ENCODE measurements at places on chromosomes 16 and 17.

- DNase-seq = no peak
Observed at GRCh38 chr16:49876716-49877129, 20.8 kb upstream of the ZNF423 start.

GRCh38 chr16:16012144-16012543 is 62.7 kb downstream of the ABCC1 start:
- DNase-seq = no peak

DNA sequence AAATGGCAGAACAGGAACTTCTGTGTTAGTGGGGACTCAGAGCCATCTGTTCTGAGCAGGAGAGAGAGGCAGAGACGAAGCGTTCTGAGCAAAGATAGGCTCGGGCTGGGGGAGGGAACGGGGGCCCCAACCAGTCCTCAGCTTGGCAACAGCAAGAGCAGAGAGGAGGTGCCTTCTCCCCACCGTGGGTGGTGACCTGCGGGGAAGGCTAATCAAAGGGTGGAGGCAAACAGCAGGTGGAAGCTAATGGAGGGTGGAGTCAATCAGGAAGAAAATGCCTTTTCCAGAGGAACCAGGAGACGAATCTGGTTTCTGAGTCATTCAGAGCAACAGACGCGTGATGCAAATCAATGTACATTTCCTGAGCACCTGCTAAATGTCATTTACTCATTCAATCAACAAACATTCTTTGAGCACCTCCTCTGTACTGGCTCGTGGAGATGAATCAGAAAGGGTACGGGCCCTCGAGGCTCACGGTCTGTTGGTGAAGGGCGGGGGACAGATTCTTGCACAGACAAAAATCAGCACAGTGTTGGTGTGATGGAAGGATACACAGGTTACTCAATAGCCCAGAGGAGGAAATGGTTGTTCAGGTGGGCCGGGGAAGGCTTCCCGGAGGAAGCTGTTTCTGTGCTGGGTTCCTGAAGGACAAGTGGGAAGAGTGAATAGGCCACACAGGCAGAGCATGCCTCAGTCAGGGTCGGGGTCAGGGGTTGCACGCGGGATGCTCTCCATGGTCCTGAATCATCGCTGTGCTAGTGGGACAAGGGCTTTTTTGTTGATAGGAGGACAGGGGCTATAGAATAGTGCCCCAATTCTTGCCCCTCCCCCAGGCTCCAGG is 5.7 kb upstream of the SPNS2 start:
- no peak for DNase-seq

GRCh38 chr17:42428141-42428944 is 5.3 kb upstream of the CAVIN1 start:
- DNase-seq = peak; percentile 60

DNA sequence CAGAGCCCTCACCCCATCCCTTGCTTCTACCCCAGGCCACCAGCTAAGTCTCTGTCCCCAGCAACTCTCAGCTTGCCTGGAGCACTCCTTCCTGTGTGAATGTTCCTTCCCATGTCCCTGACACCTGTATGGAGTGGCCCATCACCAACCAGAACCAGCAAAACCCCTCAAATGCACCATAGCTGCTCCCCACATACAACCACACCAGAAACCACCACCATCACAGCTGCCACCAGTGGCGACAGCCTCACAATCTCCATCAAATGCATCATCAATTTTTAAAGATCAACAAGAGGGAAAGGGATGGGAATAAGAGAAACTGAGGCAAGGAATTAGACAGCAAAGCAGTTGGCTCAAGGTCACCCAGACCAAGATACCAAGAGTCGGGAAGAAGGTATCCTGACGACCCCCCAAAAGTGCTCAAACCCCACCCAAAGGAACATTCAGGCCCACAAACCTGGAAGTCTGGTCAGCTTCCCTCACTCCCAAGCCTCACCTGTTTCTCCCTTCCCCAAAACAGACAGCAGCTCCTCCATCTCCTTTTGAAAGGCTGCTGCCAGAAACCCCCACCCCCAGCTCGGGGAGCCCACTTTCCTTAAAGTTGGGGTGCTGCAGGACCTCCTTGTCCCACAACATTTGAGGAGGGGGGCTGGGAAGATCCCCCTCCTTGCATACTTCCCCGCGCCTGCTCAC is 1.8 kb downstream of the SRCIN1 start:
- DNase-seq = no peak

DNA sequence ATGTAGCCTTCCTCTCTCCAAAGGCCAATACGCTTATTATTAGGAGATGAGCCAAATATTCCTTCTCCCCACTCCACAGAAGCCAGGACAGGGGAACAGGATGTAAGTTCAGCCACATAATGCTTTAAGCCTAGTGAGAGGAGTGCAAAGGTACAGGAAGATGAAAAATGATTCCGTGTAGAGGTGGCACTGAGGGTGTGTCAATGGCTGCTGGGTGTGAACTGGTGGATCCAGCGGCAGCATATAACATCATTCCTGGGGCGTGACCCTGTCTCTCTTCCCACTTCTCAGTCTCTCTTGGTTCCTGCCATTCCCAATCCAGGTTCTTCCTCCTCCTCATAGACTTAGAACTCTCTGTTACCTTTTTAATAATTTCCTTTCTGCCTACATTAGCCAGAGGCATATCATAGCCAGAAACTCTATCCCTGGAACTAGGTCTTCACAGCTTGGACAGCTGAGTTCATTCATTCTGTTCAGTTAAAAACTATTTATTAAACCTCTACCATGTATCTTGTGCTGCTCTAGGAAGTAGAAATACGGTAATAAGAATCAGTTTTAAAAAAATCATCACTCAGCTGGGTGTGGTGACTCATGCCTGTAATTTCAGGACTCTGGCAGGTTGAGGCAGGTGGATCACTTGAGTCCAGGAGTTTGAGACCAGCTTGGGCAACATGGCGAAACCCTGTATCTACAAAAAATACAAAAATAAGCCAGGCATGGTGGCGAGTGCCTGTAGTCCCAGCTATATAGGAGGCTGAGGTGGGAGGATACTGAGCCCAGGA is 58.0 kb upstream of the FAM20A start:
- DNase-seq = no peak

DNA sequence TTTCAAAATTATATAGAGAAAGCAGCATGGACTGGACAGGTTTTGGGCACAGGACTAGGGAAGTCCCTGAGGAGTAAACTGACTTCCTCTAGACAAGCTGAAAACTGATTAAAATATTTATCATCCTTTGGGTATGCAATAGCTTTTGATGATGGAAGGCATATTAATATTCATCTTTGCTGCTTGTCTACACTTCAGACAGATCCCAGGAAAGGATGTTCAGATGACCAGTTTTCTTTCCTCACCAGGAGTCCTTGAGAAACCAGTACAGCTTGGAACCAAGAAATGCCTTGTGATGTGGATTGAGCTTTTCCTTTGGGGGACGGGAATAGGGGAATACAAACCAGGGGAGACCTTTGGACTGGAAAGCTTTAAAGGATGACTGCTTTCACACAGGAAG is 195.5 kb downstream of the FTO start:
- no peak for DNase-seq

GRCh38 chr17:14361945-14362508 is 61.1 kb downstream of the HS3ST3B1 start:
- DNase-seq = no peak

DNA sequence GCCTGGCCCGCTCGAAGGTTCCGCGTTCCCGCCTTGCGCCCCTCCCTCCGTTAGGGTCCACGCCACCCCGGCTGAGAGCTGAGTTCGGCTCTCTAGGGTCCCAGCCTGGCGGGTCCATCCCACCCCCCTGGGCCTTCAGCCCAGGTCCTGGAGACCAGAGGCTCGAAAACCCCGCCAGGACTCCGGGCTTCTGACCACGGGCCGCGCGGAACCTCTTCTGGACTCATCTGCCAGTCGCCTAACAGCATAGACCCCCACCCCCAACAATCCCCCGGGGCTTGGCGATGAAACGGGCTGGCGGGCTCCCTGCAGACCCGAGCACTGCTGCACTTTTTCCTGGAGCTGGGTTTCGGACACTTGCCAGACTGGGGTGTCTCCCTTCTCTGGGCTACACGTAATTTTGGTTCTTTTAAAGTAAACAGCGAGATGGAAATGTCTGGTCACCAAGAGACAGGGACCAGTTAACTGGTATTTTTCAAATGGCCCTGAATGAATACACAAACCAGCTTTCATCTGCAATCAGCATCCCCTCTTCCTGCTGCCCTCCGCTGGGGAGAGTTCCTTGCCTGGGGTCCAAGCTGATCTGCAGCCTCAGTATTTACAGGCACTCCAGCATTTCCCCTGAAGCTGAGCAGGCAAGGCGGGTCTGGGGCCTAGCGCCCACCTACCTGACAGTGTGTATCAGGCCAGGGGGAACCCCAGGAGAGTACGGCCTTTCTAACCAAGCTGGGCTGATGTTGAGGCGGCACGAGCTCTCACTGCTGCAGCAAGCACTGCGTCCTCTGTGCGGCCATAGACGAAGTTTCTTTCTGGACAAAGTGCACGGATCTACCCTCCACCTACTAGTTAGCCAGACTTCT is 639 bp upstream of the TRIM65 start:
- DNase-seq = no peak

DNA sequence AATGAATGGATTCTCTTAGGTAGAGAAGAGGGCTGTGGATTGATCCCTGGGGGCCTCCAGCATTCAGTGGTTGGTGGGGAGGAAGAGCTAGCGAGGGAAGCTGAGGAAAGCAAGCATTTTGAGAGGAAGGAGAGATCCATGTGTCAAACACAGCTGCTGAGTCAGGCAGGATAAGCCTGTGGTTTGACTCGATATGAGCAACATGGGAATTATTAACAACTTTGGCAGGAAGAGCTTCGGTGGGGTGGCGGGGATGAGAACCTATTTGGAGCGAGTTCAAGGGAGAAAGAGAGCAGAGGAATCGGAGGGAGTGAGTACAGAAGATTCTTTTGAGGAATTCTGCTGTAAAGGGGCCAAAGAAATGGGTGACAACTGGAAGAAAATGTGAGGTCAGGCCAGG is 59.5 kb upstream of the CDC42EP4 start:
- DNase-seq = no peak

DNA sequence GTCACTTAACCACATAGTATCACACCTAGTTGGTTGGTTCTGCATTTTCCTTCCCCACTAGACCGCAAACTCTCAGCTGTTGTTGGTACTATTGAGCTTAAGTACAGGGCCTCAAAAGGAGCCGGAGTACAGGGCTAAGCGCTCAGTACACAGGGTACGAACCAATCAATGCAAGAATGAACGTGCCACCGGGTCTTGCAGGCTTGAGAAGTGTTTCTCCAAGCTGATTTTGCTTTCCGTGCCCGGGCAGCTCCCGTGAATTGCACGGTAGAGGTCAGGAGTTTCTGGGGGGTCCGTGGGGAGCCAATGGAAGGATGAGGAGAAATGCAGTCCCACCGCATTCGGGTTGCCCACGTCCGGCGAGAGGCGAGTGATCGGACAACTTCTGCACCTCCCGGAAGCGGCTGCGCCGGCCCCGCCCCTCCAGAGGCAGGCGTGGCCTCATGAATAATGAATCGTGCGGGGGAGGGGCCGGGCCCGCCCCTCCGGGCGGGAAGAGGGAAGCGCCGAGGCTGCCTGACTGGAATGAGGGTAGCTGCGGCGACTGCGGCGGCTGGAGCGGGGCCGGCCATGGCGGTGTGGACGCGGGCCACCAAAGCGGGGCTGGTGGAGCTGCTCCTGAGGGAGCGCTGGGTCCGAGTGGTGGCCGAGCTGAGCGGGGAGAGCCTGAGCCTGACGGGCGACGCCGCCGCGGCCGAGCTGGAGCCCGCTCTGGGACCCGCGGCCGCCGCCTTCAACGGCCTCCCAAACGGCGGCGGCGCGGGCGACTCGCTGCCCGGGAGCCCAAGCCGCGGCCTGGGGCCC is at the start of gene SNTB2:
Gene SNTB2 (plus strand): TSS at position 523 of the 804 bp plus-strand sequence. CDS start 3 bp downstream, at position 526.
- peak; percentile 82 for DNase-seq

DNA sequence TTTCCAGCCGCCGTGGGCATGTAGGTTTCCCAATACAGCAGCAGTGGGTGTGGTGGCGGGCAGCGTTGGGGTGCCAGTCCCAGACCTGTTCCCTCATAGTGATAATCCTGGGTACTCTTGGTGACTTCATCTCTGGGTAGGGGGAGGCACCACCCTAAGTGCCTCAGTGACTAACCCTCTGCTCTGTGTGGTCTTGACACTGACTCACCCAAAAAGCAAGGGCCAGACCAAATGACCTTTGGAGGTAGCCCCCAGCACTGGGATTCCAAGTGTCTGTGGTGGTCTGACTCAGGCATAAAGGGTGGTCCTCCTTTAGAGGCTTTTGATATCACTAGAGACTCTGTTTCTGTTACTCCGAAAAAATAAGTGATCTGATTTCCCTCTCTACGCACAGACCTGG is 908 bp downstream of the CALB2 start:
- no peak for DNase-seq

GRCh38 chr17:27860971-27861664 is 32.0 kb downstream of the LYRM9 start:
- DNase-seq = no peak

DNA sequence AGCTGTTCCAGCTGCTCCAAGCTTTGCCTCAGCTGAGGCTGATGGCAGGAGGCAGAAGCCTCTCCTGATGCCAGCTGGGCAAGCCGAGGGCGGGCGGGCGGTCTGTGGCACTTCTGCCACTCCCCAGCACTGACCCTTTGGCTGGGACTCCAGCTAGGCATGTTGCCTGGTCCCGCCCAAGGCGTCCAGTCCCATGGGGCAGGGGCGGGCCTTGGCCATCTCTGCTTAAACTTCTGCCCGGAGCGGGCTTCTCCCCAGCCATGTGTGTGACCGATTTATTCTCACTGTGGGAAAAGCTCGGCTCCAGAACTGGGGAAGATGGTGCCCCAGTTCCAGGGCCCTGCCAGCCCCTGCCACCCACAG is 349.1 kb downstream of the SEC14L1 start:
- DNase-seq = no peak

DNA sequence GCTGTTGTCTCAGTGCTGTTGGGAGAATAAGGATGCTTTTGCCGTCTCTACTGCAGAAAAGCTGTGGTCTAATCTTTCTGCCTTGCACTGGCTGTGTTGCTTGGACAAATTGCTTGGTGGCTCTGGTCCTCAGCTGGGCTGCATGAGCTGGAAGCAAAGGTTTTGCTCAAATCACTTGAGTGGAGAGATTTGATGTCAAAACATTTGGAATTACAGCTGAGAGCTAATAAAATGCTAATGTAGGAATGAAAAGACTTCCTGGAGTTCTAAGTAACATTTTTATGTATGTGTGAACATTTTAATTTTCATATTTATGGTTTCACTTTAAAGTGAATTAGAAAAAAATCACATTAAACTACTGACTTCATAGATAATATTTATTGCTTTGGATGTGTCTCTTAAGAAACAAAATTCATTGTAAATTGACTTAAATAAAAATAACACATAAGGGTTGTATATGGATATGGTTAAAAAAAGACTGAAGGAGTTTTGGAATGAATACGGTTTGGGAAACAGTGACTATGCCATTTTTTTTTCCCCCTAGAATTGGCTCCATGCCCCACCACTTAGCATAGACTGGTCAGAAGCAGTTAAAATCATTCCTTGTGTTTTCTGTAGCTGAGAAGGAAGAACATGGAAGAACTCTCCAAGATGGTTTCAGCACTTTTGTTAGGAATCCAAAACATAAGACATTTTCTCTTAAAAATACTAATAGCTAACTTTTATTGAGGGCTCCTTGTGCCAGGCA is 39.2 kb upstream of the FAM20A start:
- no peak for DNase-seq

DNA sequence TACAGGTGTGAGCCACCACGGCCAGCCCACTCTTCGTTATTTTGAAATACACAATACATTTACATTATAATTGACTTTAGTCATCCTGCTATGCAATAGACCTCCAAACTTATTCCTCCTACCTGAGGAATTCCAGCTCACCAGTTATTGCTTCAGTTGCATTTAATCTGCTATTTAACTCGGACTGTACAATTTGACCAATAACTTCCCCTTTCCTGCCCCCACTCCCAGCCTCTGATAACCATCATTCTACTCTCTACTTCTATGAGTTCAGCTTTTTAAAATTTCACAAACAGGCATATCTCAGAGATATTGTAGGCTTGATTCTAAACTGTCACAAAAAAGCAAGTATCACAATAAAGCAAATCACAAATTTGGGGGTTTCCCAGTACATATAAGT is 157.0 kb downstream of the COPRS start:
- DNase-seq = no peak

All from NCI-H446 (cell line).